ENCODE measurements at places on chromosomes 12 and 14. TPM values are rescaled to one million over a fixed set of nuclear protein-coding genes. Genes with fewer than 3 reads are reported as not detected.

DNA sequence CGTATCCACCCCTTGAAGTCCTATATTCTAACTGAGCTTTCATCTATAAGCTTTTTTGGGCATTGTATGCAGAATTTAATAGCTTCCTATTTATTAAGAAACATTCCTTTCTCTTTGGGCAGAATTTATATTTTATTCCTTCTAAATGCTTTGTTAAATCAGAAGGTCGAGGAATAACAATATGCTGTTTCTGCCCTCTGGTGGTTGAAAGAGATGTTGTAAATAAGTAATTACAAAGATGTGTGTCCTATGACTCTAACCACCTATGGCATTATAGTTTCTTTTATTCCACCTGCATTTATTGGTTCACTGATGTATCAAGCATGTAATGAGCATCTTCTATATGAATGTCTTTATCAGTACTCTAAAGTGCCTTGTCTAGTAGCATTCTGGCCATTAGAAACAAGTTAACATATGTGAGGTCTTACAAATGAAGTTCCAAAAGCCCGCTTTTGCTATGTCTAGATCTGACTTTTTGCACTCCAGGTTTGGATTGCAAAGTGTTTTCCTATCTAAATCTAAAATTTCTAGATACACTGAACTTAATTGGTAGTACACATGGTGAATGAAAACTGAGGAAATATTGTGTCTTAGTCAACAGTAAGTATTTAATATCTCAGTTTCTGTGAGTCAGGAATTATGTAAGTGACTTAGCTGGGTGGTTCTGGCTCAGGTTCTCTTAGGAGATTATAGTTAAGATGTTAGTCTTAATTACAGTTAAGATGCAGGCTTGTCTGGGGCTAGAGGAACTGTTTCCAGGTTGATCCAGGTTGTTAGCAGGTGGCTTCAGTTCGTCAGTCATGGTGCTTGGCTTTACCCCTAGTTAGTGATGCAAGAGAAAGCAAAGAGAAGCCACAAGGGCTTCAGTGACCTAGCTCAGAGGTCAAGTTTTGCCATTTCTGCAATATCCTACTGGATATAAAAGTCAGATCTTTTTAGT lies 57.5 kb downstream of the PLEKHA5 start:
- DNase-seq = peak; percentile 17

- DNase-seq = no peak
These were observed 48.1 kb downstream of the KCNA1 start for GRCh38 chr12:4957761-4958160.

DNA sequence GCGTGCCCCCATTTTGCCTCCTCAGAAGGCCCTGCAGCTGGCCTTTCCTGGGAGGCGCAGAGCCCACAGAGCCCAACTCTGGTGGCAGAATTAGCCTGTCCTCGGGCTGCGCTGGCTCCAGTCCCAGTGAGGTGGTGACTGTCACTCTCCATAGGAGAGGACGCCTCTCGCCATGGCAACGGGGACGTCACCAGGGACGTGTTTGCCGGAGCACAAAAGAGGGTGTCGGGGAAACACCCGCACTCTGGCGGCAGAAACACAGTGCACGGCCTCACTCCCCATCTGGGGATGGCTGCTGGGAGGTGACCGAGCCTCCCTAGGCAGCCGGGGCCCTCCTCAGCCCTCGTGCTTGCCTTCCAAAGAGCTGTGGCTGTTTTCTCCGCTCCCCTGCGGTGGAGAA lies 50.2 kb upstream of the NCOR2 start:
- peak; percentile 34 for DNase-seq

- DNase-seq = no peak
These were observed 12.3 kb downstream of the CCDC88C start for GRCh38 chr14:91405241-91405721.

DNA sequence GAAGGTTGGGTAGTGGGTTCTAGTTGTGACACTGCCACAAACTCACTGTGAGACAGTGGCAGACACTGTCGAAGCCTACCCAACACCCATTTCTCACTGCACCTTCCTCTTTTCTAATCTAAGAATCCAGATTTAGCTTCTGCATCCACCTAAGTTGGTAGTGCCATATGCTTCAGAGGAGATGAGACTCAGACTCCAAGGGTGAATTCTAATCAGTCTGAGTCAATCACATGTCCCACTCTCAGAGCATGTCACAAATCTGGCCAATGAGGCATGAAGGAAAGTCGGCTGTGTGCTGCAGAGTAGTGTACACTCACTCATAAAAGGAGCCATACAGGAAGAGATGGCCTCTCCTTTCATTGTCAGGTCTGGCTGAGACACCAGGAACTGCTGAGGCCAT lies 102.1 kb upstream of the RAP1B start:
- DNase-seq = no peak

DNA sequence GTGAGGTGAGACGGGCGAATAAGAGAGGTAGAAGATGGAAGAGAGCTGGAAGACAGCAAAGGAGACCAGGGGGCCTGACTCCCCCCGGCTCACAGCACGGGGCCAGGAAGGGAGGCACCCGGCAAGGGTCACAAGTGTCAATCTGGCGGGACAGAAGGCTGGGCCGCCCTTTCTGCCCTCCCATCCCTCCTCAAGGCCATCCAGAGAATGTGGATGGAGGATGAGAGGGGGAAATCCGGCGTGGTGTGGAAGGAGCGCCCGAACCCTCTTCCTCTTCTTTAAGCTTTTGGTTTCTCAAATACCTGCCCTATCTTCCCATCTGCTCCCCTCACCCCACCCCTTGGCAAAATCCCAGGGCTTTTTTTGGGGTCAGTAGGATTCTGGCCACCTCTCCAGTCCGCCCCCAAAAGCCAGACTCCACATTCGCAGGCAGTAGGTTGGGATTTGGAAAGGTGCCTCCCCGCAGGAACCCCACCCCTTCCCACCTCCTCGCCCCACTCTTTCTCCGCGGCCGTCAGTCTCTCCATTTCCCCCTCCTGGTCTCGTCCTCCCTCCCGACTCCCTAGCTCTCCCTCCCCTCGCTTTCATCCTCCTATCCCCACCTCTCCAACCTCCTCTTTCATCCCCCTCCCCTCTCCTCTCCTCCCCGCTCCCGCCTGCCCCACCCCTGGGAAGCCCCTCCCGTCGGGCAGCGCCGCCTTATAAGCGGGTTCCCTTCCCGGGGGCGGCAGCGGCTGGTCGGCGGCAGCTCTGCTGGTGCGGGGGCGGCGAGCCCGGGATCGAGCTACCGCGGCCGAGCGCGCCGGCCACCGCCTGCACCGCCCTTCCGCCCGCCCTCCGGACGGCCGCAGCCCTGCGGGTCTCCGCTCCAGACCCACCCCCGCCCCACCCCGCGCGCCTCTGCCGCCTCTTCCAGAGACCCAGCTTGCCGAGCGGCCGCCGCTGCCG lies at the start of gene PTMS:
TSS of gene PTMS (plus strand) at position 730 of the 948 bp plus-strand sequence. CDS start 343 bp downstream, outside the sequence.
- peak; percentile 72 for DNase-seq

DNA sequence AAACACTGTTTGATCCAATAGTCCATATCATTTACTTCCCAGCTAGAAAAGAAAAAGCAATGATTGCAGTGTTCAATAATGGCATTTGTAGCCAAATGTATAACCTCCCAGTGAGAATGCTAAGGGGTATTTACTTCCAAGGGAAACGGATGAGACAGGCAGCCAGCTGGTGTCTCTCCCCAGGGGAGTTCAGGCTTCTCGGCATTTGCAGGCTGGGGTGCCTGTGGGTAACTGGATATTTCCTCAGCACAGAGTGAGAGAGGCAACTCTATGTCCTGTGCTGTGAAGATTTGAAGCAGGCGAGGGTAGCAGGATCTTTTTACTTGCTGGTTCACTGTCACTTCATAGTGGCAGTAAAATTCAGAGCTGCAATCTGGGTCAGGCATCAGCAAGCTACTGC lies 1455.6 kb upstream of the TMEM132C start:
- no peak for DNase-seq

GRCh38 chr12:26868447-26869103 lies 35.6 kb upstream of the ITPR2 start:
- no peak for DNase-seq

DNA sequence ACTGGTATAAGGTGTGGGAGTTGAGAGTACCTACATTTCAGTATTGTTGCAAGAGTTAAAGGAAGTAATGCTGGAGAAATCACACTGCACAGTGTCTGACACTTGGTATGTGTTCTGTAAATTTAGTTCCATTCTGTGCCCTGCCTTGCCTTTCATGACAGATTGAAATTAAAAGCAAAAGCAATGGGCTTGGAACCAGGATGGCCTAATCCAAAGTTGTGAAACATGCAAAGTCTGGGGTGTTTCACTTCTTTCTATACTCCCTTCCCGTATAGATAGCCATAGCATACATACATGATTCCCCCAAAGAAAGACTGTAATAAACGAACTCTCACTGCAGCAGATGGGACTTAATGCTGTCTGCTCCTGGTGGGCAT lies 281.1 kb downstream of the NRXN3 start:
- no peak for DNase-seq

DNA sequence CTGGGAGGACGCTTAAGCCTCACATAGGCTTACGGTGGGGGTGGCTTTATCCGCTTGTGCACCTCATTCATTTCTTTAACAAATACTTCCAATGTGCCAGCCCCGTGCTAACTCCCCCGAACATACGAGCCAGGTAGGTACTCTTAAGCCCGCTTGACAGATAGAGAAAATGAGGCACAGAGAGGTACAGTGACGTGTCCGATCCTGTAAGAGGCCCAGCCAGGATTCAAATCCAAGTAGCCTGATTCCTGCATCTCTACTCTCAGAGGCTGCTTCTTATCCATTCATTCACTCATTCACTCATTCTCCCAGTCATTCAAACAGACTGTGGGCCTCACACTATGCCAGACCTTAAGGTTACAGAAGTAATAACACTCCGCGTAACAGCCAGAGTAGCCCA lies 477 bp downstream of the OAS3 start:
- no peak for DNase-seq

DNA sequence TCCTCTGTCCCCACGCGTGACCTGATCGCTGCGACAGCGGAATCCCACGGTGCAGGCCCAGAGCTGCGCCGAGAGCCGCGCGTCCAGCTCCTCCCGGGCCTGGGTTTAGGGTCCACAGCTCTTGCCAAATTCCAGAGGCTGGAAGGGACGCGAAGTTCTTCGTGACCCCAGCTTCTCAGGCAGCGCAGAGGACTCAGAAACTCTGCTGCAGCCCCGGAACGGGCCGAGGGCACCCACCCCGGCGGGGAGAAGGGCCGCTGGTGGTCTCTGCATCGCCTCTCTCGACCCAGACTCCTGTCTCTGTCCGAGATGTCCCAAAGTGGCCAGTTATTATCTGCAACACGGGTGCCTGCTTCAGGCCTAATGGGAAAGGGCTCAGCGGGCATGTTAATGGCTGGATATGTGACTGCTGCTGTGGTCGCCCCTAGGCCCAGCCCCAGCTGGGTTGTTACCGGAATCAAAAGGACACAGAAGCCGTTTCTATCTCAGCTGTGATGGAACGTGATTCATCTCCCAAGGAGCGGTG lies 236.4 kb downstream of the VRK1 start:
- DNase-seq = no peak

GRCh38 chr12:86666316-86666715 lies 410.1 kb upstream of the MGAT4C start:
- no peak for DNase-seq

- no peak for DNase-seq
These were observed 48.9 kb downstream of the SMOC1 start for GRCh38 chr14:69928111-69928523.

DNA sequence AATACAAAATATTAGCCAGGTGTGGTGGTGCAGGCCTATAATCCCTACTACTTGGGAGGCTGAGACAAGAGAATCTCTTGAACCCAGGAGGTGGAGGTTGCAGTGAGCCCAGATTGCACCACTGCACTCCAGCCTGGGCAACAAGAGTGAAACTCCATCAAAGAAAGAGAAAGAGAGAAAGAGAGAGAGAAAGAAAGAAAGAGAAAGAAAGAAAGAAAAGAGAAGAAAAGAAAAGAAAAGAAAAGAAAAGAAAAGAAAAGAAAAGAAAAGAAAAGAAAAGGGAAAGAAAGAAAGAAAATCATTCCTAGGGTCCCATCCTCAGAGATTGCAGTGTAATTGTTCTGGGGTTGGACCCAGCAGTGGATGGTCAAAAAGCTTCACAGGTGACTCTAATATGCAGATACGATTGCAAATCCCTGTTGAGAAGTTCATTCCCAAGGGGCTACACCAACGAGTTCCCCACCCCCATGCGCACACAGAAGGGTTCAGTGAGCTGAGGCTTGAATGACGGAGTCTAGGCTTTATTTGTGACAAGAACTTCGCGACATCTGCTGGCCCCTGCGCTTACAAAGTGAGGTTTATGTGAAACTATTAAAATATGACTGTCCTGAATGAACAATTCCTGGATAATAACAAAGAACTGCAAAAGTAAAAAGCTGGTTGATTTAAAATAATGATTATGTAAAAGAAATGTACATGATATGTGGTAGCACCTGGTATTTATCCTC lies 17.4 kb upstream of the RNASE12 start:
- no peak for DNase-seq

DNA sequence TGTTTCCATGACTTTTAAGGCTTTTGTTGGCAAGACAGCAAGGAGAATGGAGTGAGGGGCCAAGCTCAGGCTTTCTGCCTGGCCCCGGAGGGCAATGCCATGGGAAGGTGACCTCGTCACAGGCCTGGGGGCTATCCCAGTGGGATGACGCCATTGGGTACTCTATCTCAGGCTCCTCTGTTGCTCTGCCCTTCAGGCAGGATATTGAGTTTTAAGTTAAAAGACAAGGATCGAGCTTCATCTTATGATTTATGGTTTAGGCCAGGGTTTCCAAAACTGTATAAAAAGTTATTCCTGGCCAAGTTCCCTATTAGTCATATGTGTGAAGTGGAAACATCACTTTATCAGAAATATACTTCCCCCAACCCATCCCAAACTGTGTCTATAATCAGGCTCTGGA lies 127.7 kb downstream of the ZFP36L1 start:
- no peak for DNase-seq

DNA sequence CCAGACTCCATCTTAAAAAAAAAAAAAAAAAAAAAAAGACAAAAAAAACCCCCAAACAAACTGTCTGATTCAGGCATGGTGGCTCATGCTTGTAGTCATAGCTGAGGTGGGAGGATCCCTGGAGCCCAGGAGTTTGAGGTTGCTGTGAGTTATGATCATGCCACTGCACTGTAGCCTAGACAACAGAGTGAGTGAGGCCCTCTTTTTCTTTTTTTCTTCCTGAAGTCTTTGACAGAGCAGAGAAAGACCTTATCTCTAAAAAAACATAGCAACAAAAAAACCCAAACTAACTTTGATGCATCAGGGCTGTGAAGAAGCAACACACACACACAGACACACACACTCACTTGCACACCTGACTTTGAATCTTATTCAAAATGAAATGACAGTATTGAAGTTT lies 7.7 kb upstream of the AMN1 start:
- DNase-seq = no peak

GRCh38 chr14:59362513-59362912 lies 102.7 kb downstream of the GPR135 start:
- no peak for DNase-seq

- no peak for DNase-seq
These were observed 49.2 kb downstream of the FBXW8 start for GRCh38 chr12:116959845-116960514.

GRCh38 chr14:86087377-86087776 lies 557.4 kb downstream of the FLRT2 start:
- no peak for DNase-seq

The GPR162 gene
- 1.7 TPM for total RNA-seq

The ARHGAP5 gene
- 21.5 TPM for total RNA-seq

The CELA1 gene
- total RNA-seq = not detected

The SVOP gene
- total RNA-seq = 0.09 TPM

The MORN3 gene
- 0.22 TPM for total RNA-seq

The SPTB gene
- total RNA-seq = 40.1 TPM

The KRT75 gene
- not detected for total RNA-seq

The CCDC197 gene
- total RNA-seq = not detected

The AREL1 gene
- total RNA-seq = 24.8 TPM

The MMP19 gene
- 1.1 TPM for total RNA-seq

The PRIMA1 gene
- total RNA-seq = not detected
